Right kidney (tissue), 9 donors: ENCODE measurements at places on chromosomes 3 and 15.
A peak's percentile ranks its signal among the peaks of the same experiment; 100 is the strongest.

GRCh38 chr15:62749036-62749815 is 293.3 kb upstream of the TPM1 start:
- no peak for DNase-seq

DNA sequence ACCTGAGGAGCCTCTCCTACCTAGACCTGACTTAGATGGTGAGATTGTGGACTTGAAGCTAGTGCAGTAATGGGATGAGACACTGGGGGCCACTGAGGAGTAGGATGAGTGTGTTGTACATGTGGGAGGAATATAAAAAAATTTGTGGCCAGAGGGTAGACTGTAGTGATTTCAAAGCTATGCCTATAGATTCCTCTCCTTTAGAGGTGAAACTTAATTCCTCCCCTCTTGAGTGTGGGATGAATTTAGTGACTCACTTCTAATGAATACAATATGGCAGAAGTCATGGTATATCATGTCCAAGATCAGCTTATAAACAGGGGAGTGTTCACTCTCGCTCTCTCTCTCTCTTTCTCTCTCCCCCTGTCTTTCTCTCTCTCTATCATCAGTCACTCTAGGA is 6.7 kb downstream of the ZNF860 start:
- no peak for DNase-seq

GRCh38 chr3:35592589-35593295 is 46.6 kb upstream of the ARPP21 start:
- no peak for DNase-seq

DNA sequence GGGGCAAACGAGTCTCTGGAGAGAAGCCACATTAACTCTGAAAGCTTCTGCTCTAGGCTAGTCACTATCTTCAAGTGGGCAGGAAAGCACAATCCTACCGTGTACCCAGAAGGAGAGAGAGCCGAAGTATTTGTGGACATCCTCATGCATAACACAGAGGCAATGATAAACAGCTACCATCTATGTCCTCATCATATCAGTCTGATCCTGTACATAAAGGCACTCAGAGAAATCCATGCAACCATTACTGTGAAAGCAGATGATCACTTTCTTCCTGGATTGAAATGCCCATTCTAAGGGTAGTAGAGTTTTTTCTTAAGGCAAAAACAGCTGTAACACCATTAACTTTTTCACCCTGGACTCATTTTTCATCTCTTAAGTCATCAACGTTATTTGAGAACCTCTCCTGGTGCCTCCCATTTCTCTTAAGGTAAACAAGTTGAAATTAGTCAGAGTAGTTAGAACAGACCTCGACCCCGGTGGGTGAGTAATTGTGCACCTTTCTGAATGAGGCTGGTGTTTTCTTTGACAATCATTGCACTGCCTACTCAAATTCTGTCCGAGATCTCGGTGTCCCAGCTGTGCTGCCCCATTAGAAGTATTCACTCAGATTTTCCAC is 327.4 kb downstream of the SHQ1 start:
- no peak for DNase-seq

DNA sequence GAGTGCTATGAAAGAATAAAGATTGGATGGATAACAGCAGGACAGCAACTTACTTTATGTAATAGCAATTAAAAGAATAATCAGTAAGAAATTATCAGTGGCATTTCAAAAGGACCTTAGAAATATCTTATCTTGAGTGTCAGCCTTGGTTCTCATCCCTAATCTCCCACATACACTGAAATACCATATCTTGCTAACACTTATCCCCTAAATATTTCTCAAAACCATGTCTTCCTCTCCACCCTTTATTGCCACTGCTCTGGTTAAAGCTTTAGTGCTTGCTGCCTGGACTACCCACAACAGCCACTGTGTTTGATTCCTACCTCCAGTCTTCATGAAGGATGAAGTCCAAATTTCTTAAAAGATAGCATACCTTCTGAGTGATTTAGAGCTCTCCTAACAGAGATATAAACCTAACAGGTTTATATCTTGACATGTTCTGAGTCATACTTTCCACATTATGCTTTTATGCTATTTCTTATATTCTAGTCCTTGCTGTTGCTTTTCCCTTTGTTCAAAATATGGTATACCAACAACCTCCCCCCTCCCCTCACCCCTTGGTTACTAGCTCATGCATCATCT is 202.8 kb downstream of the RSRC1 start:
- no peak for DNase-seq

DNA sequence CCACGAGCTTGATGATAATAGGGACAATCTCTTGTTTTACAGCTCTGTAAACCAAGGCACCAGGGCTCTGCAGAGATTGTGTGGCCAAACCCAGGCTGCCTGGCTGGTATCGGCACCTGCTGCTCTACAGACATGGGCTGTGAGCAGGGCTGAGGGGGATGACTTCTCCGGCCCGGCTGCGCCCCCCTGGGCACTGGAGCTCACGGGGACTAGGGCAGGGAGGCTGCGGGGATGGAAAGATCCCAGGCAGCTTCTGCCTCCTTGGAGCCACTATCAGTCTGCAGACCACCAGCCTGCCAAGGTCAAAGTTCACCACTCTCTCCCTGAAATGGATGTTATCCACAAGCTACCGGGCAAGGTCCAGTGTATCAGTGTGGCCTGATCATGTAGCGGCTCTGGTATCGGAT is 22.0 kb upstream of the PIGZ start:
- no peak for DNase-seq

DNA sequence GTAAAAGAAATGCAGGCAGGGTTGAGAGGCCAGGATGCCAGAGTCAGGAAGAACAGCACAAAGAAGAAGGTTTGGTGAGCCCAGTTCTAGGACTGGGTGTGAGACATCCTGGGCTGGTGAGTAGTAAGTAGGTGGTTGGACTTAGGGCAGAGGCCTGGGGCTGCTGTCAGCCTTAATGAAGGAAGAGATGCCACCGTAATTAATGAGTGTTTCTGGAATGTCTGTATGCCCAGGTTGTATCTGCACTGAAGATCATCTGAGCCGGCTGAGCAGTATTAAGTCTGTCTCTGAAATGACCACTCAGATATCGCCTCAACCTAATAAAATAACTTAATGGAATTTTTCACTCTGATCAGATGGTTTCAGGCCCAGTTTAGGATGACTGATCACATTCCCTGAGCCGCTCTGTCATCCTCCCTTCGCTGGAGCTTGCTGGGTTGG is 532.9 kb upstream of the IL12A start:
- DNase-seq, result no peak

DNA sequence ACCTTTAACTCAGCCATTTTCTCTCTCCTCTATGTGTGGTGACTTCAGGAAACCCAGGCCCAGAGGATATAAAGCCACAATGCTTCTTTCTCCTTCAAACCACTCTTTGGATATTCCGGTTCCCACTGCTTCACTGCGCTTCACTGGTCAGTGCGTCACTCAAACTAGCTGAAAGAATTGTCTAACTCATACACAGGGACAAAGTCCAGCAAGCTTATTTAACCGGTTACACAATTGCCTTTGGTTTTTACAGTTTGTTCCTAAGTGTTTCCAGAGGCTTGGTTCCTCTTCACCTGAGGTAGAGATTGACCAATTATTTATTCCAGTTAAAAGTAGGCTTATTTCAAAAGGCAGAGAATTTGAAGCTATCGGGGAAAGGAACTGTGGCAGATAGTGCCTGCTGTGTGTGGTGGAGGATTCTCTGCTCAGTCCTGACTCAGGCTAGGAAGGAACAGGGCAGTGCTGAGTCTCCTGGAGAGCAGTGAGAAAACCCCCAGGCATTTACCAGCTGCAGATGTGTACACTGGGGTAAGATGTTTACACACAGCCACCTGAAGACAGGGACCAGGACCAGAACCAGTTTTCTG is at the start of gene HGD:
Gene HGD, minus strand, starts transcription at position 145 of the 587 bp plus-strand sequence. Its CDS starts 128 bp downstream, at position 17.
- DNase-seq, result peak; percentile 26

- peak; percentile 79 for DNase-seq
These were observed 911 bp downstream of the RFTN1 start for GRCh38 chr3:16512435-16513140.

GRCh38 chr3:10841100-10841499 is 25.1 kb downstream of the SLC6A11 start:
- DNase-seq, result no peak

GRCh38 chr3:142481196-142481595 is 33.4 kb upstream of the XRN1 start:
- no peak for DNase-seq

DNA sequence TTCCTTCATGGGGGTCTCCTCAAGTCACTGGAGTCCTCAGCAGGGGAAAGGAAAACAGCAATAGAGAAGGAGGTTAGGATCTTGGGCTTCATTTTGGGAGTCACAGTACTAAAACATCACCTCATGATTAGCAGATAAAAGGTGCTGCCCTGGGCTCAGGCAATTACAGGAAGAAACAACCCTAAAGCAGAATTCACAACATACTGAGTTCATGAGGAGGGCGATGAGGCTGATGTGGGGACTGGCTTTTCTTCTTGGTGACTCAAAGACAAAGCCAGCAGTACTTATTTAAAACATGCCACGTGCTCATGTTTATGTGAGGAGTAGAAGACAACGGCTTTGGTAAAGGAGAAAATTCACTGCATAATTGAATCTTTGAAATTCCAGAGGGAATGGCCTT is 822.3 kb upstream of the CFAP20DC start:
- no peak for DNase-seq

DNA sequence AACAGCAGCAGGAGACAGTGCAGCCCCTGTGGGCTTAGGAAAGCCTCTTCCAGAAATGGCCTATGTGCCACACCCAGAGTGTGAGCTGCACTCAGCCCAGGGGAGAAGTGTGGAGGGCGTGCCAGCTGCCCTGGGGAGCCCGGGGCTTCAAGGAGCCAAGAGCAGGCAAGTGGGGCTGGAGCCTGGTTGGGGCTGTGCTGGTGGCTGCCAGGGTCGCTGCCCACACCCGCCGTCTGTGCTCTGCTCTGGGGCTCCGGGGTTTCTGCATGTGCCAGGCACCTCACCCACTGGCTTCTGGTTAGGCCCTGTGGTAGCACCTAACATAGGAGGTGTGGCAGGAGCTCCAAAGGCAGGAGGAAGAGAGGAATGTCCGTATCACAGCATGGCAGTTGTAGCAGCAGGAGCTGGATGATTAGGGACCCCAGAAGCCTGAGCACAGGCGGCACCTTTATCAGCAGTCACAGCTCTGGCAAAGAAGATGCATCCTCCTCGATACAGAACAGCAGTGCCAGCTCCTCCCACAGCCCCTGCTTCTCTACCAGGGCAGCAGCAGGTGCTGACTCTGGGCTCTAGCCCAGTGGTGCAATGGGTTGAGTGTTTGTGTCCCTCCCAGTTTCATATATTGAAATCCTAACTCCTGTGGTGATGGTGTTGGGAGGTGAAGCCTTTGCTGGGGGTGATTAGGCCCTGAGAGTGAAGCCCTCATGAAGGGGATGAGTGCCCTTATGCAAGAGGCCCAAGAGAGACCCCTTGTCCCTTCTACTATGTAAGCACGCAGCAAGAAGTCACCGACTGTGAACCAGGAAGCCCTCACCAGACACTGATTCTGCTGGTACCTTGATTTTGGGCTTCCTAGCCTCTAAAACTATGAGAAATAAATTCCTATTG is 70.0 kb upstream of the KLF13 start:
- no peak for DNase-seq

- DNase-seq, result no peak
These were observed 14.8 kb upstream of the TOPBP1 start for GRCh38 chr3:133676336-133677118.

DNA sequence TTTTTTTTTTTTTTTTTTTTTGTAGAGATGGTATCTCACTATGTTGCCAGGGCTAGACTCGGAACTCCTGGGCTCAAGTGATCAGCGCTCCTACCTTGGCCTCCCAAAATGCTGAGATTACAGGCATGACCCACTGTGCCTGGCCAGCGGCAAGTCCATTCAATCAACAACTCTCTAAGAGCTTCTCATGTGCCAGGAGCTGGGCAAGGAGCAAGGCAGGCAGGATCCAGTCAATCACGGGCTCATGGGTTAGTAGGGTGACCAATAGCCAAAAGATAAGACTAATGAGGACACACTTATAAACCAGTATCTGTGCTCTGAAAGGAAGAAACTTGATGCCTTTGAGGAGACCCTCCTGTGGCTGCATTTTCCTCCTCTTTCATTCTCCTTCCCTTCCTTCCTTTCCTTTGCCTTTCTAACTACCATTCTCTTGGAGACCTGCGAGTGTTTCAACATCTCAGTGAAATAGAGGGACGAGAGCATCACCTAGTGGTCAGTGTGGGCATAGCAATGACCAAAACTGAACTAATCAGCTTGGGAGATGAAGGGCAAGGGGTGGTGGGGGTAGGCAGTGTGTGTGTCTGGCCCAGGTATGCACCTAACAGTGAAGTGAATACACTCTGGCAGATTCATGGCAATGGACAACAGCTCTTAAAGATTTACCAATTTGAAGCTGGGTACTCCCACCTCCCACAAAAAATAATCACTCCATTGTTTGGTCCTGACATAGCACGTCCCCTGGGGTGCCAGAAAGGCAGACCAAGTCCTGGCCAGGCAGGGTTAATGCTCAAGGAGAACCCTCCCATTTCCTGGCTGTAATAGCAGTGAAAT is 6.3 kb downstream of the RPP25 start:
- DNase-seq, result peak; percentile 64

DNA sequence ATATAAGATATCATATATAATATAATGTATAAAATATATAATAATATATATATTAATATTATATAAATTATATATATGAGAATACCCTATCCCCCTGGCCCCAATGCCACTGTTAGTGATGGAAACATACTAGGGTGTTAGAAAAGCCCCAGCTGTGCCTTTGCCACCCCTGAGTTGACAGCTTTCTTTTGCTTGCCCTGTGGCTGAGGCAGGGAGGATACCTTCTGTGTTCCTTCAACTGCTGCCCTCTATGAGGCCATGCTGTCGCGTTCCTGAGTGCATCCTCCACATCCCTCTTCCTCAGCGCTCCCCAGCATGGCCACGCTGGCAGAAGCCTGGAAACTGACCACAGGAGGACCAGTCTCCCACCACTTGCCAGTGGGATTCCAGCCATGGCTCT is 26.3 kb downstream of the FAN1 start:
- no peak for DNase-seq

DNA sequence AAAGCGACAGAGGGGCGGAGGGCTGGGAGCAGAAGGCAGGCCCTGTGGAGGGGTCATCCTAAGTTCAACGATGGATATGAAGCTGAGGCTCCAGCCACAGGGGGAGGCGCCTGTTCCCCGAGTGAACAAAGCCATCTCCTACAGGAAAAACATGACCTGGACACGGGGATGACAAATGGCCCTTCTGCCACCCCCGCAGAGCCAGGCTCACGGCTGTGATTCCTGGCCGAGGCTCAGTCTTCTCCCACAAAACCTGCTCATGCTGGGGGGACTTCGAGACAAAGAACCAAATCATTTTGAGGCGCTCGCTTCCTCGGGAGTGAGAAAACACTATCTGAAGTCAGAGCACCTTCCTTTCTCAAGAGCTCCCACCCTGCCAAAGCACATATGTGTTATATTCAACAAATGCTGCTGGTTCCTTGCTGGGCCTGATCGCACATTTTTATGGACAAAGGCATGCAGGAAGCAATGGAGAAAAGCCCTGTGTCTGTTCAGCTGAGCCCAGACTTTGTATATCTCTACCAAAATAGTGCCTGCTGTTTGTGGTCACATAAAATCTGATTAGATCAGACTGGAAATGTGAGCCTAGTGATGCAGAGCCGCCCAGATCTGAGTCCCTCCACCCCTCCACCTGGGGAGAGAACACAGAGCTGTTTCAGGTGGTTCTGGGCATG is 5.6 kb downstream of the RBP1 start:
- peak; percentile 81 for DNase-seq

DNA sequence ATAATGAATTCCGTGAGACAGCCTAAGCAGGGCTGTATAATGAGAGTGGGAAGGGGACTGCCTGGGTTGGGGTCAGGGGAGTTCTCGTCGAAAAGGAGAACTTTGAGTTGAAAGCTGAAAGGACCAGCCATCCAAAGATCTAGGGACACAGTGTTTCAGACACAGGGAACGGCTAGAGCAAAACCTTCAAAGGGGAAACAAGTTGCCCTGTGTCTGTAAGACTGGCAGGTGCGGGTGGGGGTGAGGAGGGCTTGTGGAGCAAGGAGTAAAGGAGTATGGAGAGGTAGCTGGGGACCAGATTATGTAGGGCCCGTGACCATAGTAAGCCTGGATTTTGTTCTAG is 1.3 kb upstream of the SRP14 start:
- no peak for DNase-seq
